ENCODE measurements at places on chromosomes 2 and 18. TPM values are rescaled to one million over a fixed set of nuclear protein-coding genes. Genes with fewer than 3 reads are reported as not detected.

The ZNF519 gene
- total RNA-seq, result 2.9 TPM

The ABCB11 gene
- total RNA-seq, result 0.31 TPM

The FLACC1 gene
- 2.2 TPM for total RNA-seq

The UGT1A7 gene
- 10.1 TPM for total RNA-seq

The SERPINB12 gene
- total RNA-seq, result not detected

The CRYGC gene
- total RNA-seq, result not detected

The RAB27B gene
- 0.57 TPM for total RNA-seq

The LYG2 gene
- total RNA-seq, result not detected

The GDF7 gene
- total RNA-seq, result 0.46 TPM

Data from adrenal gland (tissue), 19 donors.